Activated CD4-positive, alpha-beta T cell treated with anti-CD3 and anti-CD28 coated beads for 48 hours (primary cell): ENCODE measurements at places on chromosomes 4 and X.

GRCh38 chrX:5979338-5979737 lies 249.3 kb downstream of the NLGN4X start:
- DNase-seq = no peak

GRCh38 chr4:140211161-140211560 lies 57.2 kb upstream of the MAML3 start:
- no peak for DNase-seq

- no peak for DNase-seq
These were observed 656.6 kb downstream of the ANKRD50 start for GRCh38 chr4:124055896-124056295.

DNA sequence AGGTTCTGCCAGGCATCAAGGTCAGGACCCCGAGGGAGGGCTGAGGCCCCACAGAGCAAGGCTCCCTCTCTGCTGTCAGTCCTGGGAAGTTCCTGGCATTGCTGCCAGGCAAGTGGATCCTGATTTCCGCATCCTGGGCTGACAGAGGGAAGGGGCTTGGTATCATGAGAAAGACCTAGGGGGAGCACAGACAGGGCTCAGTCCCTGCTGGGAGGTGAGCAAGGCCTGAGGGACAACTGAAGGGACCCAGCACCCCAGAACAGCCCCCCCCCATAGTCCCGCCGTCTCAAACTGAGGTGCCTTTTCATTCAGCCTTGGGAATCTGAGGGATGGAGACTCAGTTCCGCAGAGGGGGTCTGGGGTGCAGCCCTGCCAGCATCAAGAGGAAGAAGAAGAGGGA lies 971 bp downstream of the MAGEA11 start:
- no peak for DNase-seq

DNA sequence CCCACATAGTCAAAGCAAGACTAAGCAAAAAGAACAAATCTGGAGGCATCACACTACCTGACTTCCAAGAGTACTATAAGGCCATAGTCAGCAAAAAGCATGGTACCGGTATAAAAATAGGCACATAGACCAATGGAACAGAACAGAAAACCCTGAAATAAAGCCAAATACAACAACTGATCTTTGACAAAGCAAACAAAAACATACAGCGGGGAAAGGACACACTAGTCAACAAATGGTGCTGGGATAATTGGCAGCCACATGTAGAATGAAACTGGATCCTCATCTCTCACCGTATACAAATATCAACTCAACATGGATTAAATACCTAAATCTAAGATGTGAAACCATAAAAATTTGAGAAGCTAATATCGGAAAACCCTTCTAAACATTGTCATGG lies 819.3 kb upstream of the FRG1 start:
- DNase-seq = no peak

DNA sequence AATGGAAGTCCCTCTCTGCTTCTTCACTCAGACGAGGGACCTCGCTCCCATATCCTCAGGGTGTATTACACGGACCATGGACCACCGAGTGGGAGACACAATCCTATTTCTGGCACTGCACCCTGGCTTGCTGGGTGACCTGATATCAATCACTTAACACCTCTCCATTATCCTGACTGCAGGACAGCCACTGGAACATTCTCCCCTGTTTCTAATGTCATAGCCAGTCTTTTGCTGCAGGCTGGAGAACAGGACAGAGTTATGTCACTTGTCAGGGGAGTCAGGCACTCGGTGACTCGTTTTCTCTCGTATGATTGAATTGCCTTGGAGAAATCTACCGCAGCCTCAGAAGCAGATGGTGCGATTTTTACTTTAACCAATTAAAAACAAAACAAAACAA lies 219.1 kb upstream of the IGFBP7 start:
- no peak for DNase-seq

DNA sequence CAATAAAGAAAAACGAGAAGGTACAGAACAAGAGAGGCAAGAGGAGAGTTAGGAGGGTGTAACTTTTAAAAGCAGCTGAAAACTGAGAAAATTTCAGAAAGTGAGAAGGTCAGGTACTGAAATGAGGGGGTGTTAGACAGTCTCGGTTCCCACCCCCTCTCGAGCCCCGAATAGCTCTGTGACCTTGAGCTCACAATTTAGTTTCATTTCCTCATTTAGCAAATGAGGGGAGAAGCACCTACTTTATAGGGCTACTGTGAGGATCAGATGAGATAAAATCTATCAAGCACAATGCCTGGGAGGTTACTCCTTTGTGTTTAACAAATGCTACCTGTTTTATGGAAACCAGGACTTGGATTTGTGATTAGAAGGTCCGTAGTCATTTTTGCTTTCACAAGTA lies 4.9 kb downstream of the UGT8 start:
- DNase-seq = no peak

DNA sequence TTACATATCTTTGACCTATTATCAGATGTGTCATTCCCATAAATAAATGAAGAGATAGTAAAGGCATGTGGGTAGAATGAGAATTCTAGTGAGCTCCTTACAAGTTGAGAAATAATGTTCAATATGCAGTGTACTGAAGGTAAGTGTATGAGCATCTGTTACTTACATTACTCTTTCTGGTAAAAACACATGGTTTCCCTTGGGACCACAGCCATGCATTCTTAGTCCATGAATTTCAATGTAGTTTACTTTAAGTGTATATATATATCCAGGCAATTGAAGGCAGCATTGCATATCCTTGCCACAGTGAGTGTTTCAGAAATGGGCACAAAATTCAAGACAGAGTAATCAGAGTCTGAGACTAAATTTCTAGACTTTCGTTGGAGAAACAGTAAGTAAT lies 277.2 kb downstream of the CXXC4 start:
- DNase-seq = no peak

DNA sequence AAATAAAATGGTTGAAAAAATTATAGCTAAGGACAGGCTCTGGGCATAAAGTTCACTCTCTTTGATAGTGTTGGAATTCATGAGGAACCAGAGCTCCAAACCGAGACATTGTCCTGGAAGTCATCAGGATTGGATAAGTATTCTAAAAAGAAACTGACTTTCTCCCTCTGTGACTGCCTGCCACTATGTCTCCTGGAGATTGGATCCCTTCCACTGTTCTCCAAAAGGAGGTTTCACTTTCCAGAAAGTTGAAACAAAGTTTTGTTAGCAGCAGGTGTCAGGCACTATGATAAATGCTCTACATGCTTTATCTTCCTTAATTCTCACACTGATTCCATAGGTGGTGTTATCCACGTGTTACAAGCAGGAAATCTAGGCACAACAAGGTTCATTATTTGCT lies 16.8 kb downstream of the BANK1 start:
- DNase-seq = no peak

- no peak for DNase-seq
These were observed 71.1 kb downstream of the CCSER1 start for GRCh38 chr4:90198086-90198847.

GRCh38 chr4:82761229-82761628 lies 37.4 kb downstream of the SCD5 start:
- DNase-seq = no peak

DNA sequence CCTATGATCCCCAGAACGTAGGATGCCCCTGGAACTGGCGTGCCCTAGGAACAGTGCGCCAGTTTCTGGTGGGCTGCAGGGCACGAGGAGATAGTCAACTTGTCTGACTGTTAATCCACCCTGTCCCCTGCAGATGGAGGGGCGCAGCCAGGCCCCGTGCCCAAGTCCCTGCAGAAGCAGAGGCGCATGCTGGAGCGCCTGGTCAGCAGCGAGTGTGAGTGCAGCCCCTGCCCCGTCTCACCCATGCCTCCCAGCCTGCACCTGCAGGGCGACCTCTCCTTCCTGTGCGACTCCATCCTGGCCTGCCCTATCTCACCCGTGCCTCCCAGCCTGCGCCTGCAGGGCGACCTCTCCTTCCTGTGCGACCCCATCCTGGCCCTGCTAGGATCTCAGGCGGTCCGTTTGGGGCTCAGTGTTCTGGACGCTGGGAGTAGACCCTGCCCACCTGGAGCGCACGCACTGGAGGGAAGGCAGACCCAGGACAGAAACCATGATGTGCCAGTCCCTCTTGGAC lies 22.2 kb downstream of the WFS1 start:
- no peak for DNase-seq

- no peak for DNase-seq
These were observed 732 bp upstream of the ADRA2C start for GRCh38 chr4:3765271-3766035.

DNA sequence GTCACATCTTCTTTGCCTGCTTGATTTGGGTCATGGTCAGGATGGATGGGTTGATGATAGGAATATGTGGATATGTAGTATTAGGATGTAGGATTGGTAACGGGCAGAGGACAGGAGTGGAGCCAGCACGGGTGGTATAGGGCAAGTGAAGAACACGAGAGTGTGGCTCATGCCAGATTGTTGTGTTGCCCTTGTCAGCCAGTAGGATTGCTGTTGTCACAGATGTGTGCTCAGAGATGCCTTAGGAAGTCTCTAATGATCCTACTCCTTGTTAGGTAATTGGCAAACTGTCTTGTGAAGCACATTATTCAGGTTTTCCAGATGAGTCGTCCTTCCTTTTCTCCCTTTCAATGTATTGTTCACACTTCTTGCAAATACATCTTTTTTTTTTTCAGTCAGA lies 5.5 kb downstream of the ATP10D start:
- DNase-seq = peak; percentile 26

- no peak for DNase-seq
These were observed 121.7 kb downstream of the PDS5A start for GRCh38 chr4:39855909-39856512.

GRCh38 chr4:19241895-19242294 lies 1009.8 kb upstream of the SLIT2 start:
- DNase-seq = no peak

GRCh38 chr4:3074078-3074845 lies at the start of the genes HTT and HTT-AS:
Gene HTT, plus strand, starts transcription at chr4:3074681. Its CDS starts 145 bp downstream, at chr4:3074826.
Gene HTT-AS, minus strand, starts transcription at chr4:3074538.
- DNase-seq = peak; percentile 97

GRCh38 chr4:133968174-133968573 lies 233.4 kb downstream of the PABPC4L start:
- DNase-seq = no peak
